Right ventricle myocardium inferior (tissue), 1 donor: ENCODE measurements at places on chromosomes 2 and 18. TPM values are rescaled to one million over a fixed set of nuclear protein-coding genes. Genes with fewer than 3 reads are reported as not detected.

DNA sequence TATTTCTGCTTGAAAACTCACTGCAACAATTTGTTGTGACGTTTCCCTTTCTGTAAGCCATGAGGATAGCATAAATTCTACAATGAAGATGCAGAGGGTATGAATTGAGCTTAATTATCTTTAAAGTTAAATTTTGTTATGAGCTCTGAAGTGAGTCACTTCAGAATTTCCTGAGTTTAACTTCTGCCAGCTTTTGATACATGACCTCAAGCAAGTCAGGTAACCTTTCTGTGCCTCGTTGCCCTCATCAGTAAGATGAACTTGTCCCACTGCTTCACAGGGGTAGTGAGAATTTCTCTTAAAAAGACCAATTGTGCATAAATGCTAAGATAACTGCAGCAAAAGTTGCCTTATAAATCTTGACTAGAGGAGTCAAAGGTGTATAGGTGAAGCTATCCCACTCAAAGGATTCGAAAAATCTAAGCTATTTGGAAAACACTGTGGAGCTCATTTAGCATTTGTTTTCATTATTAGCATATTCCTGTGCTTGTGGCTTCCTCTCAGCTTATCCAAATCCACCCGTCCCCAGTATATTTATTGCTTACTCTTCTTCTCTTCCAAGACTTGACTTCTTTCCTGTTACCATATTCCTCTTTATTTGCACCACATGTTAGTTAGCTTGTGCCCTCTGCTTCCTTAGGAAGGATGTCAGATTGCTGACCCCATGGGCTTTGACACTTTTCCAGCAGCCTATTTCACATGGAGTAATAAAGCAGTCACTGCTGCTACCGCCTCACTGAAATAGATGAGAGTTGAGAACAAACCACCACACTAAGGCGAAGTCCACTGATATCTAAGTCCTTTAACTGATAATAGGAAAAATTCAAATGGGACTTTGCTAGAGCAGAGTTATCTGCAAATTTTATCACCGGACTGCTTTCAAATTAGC, 428.6 kb downstream of the ERBB4 start:
- DNase-seq, result no peak

The IL18R1 gene
- total RNA-seq, result 1.0 TPM

DNA sequence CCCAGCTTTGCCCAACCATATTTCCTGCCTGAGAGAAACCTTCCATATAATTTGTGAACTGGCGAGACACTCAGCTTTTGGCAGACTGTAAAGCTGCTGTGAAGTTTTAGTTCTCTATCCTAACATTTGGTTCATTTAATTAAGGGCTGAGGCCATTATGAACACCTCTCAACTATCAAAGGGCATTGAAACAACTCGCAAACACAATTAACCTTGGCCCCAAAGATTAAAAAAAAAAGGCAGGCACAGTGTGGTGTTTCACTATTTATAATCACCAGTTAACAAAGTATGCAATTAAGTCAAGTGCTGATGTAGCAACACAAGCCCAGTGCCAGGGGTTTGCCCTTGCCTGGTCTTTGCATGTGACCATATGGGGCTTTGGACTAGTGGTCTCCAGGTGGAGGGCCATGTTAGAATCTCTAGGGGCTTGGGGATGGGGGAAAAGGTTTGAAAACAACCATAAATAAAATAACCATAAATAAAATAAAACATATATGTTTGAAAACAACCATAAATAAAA, 297.6 kb upstream of the SKOR2 start:
- DNase-seq, result no peak

DNA sequence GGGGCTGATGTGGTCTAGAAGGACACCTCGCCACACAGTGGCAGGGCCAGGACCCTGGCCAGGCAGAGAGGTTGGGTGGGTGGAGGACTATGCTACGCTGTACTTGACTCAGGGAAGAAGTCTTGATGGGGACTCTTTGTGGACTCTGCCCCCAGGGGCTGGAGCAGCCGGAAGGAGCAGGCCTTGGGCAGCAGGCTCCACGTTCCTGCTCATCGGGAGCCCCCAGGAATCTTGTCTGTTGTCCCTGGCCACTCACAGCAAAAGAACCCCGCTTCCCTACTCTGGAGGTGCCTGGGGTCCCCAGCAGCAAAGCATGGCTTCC, 79.0 kb downstream of the POLR1A start:
- no peak for DNase-seq

The SERPINB13 gene
- not detected for total RNA-seq
